ENCODE measurements at places on chromosomes 16 and 17.
A peak's percentile ranks its signal among the peaks of the same experiment; 100 is the strongest.

- DNase-seq = no peak
Measured at GRCh38 chr17:52604105-52604504, 445.6 kb upstream of the CA10 start.

GRCh38 chr17:81977211-81977808 is at the start of gene ASPSCR1:
Gene ASPSCR1, plus strand, starts transcription at chr17:81977629. Its CDS starts 18 bp downstream, at chr17:81977647.
- DNase-seq = peak; percentile 92

GRCh38 chr16:75029854-75030253 is 31.0 kb downstream of the ZNRF1 start:
- no peak for DNase-seq

- DNase-seq = no peak
Measured at GRCh38 chr16:50597563-50598255, 49.5 kb downstream of the NKD1 start.

- no peak for DNase-seq
Measured at GRCh38 chr16:86229283-86229682, 281.0 kb upstream of the FOXF1 start.

DNA sequence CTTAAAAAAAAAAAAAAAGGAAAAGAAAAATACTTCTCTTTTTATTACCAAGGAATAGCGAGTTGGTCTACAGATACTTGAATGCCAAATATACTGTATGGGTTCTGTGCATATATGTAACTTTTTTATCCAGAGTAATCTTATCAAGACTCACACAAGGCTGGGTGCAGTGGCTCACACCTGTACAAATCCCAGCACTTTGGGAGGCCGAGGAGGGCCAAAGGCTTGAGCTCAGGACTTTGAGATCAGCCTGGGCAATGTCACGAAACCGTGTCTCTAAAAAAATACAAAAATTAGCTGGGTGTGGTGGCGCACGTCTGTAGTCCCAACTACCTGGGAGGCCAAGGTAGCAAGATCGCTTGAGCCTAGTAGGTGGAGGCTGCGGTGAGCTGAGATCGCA is 137.4 kb upstream of the TMEM97 start:
- no peak for DNase-seq

GRCh38 chr16:71794943-71795342 is 13.7 kb downstream of the AP1G1 start:
- DNase-seq = no peak

- DNase-seq = no peak
Measured at GRCh38 chr16:85570213-85570734, 42.8 kb upstream of the GSE1 start.

DNA sequence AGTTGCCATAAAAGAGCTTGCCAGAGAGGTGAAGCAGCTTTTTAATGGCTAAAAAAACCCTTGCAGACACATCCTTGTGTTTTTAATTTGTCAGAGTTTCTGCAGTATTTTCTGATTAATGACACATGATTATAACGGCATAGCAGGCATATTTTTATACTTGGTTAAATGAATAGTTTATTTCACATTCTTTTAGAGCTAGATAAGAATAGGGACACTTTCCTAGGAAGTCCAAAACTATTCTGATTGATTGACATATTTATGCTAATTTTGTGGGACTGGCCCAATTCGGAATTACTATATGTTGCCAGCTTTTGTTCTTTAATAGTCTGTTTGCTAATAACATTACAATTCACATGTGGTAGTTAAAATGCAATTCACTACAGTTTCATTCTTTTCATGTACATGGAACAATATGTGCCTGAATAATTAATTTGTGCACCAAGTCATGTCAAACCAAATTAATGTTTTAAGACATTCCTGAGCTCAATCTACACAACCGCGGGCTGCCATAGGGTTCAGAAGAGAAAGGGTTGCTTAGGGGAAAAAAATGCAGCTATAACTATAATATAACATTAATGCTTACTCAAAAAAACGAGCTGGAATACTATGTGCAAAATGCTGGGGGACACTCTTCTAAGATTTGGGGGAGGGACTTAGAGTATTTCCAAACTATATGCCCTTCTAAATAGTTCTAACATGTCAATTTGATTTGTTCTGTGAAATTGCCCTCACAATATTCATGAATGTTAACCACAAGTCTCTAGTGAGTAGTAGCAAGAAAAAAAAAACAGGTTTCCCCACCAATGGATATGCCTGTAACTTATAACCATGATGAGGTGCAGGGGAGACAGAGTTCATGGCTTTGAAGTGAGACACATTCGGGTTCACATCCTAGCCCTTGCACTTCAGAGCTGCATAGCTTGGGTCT is 305.4 kb downstream of the CEP112 start:
- no peak for DNase-seq

GRCh38 chr17:13996748-13997147 is 72.6 kb upstream of the COX10 start:
- DNase-seq = no peak

DNA sequence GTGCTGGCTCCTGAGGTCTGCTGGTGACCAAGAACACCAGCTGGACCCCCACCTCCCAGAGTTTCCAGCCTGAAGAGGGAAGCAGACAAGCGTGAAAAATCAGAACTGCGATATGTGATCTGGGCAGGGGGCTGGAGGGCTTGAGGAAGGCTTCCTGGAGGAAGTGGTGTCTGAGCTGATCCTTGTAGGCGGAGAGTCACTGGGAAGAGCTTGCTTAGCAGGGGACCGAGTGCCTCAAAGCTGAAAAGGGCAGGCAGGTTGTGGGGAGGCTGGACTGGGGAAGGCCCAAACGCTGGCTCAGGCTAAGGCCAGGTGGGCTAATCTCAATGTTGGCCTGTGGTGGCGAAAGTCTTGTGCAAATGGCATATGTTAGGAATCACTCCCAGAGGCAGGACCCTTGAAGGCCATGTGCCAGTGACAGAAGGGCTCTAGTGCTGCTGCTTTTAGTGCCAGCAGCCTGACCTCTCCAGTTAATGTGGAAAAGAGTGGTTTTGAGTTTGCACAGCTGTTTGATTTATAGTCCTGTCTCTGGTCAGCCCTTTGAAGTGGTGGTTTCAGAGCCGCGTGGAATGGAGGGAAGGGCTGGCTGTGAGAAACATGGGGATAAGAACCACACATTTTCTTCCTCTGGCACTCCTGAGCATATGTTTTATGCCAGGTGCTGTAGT is 85.3 kb upstream of the LGALS9 start:
- no peak for DNase-seq

All from mucosa of gallbladder (tissue), 1 donor.